ENCODE measurements at places on chromosomes 12 and 14.

GRCh38 chr14:99268810-99269707 lies 2.9 kb downstream of the BCL11B start:
- DNase-seq: no peak

GRCh38 chr14:63510538-63510937 lies 32.6 kb downstream of the PPP2R5E start:
- no peak for DNase-seq

DNA sequence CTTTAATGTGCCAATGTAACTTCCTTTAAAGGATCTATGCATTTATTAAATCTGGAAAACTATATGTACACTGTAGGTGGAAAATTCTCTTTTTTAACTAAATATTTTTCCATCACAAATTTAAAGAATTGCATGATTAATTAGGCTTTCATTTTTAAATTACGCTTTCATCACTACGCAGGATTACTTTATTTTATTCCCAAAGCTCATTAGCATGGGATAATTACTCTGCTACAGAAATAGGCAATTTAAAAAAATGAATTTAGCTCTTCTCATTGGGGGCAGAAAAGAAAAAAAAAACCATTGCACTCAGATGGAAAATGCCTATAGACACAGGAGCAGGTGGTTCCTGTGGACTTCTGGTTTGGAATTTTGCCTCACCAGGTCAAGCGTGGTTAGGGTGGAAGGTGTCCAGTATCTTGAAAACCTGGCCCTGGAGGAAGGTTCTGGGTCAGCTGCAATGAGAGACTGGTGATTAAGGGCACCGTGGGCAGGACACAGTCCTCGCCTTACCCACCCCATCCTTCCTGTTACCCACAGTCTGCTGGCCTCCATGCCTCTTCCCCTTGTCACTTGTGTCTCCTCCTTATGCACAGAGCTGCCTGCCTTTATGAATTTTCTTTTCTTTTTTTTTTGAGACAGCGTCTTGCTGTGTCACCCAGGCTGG lies 17.3 kb upstream of the RIN3 start:
- no peak for DNase-seq

DNA sequence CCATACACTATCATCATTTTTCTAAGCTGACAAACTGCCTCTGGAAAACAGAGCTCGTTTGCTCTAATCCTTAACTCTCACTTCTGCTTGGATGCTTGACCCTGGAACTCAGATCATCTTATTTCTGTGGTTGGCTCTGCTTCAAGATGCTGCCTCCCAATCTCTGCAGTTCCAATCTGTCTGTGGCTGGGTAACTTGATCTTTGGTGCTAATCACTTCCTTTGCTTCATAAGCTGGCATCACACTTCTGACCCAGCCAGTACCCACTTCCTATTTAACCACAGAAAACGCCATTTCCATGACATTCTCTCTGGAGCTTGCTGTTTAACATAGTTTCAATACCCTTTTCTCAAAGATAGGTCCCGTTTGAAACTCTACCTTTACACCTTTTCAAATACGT lies 254.2 kb downstream of the ACSS3 start:
- no peak for DNase-seq

GRCh38 chr12:118853634-118854033 lies 127.7 kb upstream of the SRRM4 start:
- no peak for DNase-seq

DNA sequence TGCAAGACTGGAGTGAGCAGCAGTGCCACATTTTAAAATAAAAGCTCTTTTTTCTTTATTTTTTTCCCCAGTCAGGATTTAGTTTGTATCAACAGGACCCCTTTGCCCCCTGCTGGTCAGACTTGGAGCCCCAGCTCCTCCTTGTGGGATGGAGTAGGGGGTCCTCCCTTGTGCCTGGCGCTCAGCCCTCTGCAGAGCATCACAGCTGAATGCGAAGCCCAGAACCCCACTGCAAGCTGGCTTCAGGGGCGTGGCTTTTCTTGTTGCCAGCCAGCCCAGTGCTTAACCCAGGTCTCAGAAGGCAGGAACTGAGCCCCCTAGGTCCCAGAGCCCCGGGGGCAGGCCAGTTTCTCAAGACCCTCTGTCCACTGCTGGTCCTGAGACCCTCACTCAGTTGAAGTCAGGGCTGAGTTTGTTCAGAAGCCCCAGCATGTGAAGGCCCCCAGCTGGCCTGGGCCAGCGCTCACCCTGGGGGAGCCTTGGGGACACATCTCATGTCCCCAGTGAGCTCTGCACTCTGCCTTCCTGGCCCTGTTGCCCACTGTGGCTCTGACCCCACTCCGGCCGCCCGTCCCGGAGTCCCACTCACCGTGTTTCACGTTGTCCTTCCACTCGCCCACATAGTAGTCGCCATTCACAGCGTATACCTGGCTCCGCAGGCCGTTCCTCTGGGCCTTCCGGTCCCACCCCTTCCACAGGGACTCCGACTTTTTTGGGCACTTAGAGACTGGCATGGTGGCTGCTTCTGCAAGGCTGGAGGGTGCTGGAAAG lies 519 bp downstream of the MORN3 start:
- DNase-seq: no peak

GRCh38 chr12:78036874-78037273 lies 206.2 kb downstream of the NAV3 start:
- DNase-seq: no peak

- no peak for DNase-seq
Measured at GRCh38 chr12:2826036-2826435, 8.8 kb downstream of the NRIP2 start.

DNA sequence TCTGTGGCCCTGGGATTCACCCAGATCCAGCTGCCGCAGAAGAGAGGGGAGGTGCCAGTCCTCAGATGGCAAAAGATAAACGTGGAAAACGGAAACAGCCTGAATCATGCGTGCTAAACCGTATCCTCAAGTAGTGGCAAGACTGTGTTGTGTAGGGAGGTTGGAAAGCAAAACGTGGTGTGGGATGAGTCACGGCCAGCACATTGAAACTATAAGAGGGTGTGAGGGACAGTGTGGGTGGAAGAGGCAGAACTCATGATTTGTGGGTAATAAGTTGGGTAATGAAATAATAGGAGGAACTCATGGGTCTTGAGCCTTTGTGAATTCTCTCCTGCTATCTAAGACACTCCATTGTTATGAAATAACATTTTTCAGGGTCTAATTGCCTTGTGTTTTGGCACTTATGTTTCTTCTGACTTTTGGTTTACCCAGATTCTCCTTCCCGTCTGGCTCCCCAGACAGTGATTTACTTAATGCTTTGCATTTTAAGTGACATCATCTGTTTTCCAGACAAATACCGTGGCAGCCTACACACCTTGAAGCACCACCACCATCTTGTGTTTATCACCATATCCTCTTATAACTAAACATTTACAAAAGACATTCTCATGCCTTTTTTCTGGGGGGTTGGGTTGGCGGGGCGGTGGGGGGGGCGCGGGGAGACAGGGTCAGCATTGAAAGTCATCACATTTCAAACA lies 62.3 kb upstream of the PTCSC3 start:
- no peak for DNase-seq

DNA sequence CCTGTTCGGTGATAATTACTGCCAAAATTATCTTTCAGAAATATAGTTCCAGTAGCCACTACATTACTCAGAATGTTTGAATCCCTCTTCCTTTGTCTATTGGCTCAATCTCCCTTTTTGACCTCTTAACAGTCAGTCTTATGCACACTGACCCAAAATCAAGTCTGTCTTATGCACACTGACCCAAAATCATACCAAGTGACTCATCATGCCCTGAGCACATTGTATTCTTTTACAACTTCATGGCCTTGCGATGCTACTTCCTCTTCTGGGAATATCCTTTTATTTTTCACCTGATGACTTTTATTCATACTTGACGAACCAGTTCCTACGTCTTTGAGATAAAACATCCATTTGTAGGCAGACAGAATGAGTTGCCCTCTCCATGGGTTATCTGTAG lies 182.3 kb downstream of the NPAS3 start:
- DNase-seq: no peak

- DNase-seq: no peak
Measured at GRCh38 chr12:110704231-110704630, 15.3 kb upstream of the HVCN1 start.

DNA sequence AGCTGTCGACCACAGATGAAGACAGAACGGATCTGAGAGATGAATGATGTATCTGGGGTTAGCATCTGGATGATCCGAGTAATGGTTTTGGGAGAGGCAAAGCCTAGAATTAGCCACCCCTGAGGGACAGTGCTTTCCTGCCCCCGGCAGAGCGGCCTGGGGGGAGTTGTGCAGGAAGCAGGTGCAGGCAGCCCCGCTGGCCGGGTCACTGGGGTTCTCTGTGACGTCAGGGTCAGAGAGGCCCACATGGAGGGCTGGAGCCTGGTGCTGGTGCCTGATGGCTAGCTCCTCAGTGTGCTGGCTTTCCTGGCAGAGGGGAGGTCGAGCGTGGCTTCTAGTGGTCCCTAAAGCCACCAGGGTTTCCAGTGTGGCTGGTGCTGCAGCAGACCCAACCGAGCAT lies 70.3 kb downstream of the ADGRD1 start:
- no peak for DNase-seq

GRCh38 chr14:53619691-53620231 lies 336.9 kb downstream of the BMP4 start:
- DNase-seq: no peak

GRCh38 chr12:129841251-129841650 lies 62.6 kb downstream of the TMEM132D start:
- DNase-seq: no peak

- no peak for DNase-seq
Measured at GRCh38 chr12:97140355-97140754, 233.3 kb downstream of the NEDD1 start.
